MV-4-11 (cell line): ENCODE measurements at places on chromosomes 12 and 14.
A peak's percentile ranks its signal among the peaks of the same experiment; 100 is the strongest.

- DNase-seq, result peak; percentile 27
These were observed 28.1 kb downstream of the MSRB3 start for GRCh38 chr12:65306366-65307168.

DNA sequence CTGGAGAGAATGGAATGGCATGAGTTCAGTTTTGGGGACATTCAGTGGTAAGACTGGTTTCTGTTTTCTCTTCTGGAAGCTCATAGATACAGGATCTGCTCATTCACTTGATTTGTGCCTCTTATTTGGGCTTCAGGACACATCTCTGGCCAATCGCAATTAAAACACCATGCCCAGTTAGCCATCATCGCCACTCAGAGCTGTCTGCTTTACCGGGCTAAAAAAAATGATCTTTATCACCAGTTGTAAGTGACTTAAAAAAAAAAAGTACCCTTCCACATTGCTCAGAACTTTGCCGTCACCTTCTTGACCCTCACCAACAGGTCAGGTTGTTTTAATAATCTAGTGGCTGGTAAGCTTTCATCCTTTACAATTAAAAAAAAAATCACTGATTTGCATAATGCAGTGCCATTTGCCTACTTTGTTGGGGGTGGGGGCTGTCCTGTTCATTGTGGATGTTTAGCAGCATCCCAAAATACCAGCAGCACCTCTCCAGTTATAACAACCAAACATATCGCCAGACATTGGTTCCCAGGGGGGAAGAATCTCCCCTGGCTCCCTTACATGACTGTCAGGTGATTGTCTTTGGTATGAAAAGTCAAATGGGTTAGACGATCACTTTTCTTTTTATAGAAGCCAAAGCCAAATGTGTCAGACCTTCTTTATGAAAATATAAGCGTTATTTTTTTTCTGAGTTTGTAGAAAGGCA, 150.1 kb downstream of the PRKCH start:
- DNase-seq, result no peak

DNA sequence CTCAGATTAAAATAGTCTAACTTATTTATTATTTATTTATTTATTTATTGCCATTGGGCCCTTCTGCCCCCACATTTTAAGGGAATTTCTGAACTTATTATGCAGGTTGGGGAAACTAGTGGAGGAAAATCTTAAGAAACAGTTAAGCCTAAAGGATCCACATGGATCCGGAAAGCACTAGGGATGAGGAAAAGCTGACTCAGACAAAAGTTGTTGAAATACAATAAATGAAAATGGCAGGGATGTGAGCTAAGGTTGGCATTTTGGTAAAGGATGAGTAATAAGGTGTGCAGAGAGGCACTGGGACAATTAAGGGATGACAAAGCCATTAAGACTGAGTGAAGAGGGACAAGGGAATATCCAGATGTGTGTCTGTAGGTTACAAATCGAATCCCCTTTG, 20.7 kb upstream of the CSRP2 start:
- DNase-seq, result no peak

- DNase-seq, result no peak
These were observed 127.2 kb upstream of the ATF7IP start for GRCh38 chr12:14238221-14238792.

DNA sequence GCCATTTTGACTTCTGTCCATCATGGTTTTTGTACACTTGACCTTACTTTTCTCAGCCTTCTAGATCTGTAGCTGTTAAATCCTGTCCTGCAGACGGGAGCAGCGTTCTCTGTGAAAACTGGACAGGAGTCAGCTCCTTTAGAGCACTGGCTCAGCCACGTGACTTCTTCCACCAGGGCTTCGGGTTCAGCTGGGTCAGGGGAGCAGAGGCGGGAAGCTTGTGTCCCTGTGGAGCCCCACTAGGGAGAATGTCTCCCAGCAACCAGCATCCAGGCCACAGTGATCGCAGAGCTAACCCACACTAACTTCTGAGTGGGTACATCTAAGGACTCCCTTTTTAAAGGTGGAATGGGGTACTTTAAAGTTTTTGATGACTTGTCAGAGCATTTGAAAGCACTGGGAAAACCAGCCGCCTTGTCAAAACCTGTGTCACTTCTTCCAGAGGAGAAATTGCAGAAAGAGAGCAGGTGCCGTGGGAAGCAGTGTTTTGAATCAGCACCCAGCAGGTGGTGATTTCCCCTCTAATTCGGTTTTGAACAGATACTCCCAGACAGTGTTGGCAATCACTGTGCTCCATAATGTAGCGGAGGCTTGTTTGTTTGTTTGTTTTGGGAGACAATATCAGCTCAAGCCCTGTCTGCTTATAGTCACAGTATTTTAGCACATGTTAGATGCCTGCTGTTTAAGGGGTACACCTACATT, 17.9 kb downstream of the DERA start:
- no peak for DNase-seq

DNA sequence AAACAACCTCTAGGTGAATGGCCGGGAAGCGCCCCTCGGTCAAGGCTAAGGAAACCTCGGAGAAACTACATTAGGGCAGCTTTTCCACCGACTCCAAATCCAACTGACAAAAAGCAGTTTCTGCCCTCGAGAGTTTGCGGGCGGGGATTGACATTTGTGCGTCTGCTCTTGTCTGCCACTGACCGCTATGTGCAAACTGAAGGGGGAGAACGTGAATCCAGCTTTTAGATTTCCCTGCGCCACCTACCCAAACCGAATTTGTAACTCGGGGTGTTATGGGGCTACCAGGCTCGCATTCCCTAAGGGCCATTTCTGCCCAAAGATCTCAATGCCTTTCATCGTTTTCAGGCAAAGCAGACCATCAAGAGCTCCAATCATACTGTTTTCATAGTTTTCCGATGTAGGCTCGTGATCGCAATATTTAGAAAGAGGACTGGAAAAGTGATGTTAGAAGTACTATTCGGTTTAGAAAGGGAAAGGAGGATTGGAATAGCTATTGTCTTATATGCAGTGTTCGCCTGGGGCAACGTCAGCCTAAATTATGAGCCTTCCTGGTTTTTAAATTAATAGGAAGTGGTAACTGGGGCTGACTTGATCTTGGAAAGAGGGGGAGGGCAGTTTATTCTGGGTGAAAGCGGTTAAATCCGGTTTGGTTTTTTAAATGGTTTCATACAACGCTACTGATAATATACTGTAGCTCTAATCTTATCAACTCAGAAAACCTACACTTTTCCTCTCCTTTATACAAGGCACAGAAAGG, 45.4 kb downstream of the BCAT1 start:
- DNase-seq, result peak; percentile 58

- no peak for DNase-seq
These were observed 224.5 kb downstream of the BCL11B start for GRCh38 chr14:99047441-99048031.

GRCh38 chr12:2439332-2440100, 355.3 kb upstream of the FKBP4 start:
- DNase-seq, result peak; percentile 14

DNA sequence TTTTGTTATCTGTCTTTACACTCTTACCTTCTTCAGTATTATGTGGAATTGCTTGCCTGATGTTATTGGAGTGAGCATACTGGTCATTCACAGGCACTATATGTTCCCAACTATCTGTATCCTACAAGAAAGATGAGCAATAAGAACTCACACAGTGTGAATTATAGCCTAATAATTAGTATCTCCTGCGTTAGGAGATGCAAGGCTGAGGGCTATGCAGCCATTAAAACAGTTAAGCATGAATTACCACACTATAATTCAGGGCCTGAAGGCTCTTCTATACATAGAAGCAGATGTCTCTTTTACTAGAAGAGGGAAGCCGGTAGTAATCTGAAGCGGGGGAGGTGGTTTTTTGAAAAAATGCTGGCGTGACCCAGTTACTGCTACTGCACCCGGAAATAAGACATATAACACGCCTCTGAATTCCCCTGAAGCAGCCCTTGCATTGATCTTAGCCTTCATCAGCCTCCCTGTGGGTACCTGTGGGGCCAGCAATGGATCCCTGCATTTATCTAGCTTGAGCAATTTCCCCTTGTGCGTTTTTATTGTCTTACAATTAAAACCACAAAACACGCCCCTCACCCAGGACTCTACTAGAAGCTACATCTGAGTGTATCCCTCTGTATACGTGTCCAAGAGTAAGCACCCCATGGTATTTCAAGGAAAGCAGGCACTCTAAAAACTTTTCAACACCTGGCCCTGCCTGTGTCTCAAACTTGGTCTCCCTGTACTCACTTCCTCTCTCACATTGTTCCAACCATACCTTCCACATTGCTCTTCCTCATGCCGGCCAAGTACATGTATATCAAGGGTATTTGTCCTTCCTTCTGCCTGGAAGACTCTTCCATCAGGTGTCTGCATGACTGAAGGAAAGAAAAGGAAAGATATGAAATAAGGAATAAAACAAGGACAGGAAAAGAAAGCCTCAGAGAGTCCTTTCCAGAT, 210.9 kb upstream of the ARID2 start:
- DNase-seq, result peak; percentile 74

GRCh38 chr12:78651755-78652154, 212.8 kb upstream of the SYT1 start:
- no peak for DNase-seq

GRCh38 chr12:119115296-119115905, 63.3 kb upstream of the HSPB8 start:
- DNase-seq, result peak; percentile 30

DNA sequence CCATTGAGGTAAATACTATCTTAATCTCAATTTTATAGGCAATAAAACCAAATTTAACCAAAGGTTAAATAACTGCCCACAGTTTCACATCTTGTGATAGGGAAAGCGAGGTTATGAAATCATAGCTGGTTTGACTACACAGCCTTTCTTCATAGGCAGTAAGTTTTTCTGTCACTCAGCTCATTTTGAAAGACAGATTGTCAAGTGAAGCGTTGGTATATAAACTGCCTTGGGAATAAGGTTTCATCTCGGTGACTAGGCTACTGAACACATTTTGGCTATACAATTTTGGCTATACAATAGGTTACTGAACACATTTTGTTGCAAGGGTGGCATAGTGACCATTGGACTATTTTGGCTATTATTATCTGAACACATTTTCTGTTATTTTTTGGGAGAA, 793.7 kb downstream of the TRHDE start:
- DNase-seq, result no peak

DNA sequence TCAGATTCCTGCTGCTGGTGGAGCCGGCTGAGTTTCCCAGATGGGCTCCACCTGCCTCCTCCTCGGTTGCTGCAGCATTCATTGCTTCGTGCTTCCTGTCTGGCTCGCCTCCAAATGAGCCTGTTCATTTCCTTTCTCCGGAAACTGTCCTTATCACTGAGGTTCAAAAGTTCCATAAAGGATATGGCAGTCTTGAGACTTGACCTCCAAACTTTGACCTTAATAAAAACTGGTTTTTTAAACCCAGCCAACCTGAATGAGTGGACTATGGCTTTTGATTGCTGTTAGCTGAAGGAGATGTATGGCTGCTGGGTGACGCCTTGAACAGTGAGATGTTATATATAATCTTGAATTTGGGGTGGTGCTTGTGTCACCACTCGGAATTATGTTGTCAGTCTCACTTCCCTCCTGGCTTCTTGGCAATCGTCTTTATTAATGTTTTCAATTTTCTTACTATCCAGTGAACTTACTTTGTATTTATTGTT, 62.7 kb downstream of the RASSF3 start:
- DNase-seq, result peak; percentile 70

- DNase-seq, result no peak
These were observed 9.6 kb upstream of the FOXG1 start for GRCh38 chr14:28756884-28757570.

DNA sequence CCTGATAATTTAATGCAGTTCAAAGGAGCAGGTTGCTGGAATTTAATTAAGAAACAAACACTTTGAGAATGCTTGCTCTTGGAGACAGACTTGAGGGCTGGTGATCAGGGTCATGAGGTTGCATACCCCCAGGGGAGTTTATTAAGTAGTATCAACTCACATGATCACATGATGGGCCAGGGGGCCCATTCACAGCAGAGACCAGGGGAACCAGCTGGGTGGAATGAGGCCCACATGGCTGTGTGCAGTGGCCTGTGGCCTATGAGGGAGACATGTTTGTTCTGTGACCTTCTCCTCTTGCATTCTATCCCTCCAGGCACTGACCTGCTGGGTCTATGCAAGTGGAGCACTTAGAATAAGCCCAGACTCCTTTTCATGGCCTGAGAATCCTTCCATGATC, 266.6 kb upstream of the PWP1 start:
- no peak for DNase-seq

GRCh38 chr12:75738486-75738885, 227.1 kb upstream of the KRR1 start:
- peak; percentile 64 for DNase-seq

DNA sequence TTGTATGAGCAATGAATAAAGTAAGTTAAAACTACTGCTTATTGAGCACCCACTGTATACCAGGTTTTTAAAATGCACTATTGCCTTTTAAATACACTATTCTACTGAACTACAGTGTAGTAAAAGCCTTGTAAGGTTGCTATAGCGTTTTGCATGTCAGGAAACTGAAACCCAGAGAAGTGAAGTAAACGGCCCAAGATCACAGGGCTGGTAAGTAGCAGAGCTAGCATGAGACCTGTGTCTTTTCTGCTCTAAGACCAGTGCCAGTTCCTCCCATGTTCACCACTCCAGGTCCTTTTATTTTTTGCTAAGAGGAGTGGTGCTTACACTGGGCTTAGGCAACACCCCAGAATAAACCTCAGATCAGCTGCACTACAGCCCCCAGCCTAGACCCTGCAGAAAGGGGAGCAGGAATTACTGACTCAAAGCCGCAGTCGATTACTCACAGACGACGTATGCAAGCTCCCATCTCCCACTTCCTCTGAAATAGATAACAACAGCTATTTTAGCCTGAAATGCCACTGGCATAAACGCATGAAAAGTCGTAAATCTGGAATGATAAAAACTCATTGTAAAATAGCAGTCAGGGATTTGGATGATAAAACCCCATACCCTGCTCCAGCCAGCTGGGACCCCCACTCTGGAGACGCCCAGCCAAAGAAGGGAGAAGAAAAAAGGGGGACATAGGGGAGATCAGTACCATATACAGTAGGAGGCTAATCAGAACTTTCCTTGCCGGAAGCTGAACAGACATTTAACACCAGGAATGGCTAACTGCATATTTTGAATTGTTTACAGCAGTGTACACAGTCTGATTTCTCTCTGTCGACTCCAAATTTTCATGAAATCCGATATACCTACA, 108.3 kb downstream of the NUAK1 start:
- DNase-seq, result peak; percentile 94

GRCh38 chr14:58783792-58784511, 146.2 kb downstream of the DACT1 start:
- DNase-seq, result no peak

- no peak for DNase-seq
These were observed 471.0 kb upstream of the MGAT4C start for GRCh38 chr12:86727160-86727559.

GRCh38 chr12:91155990-91156389, 26.6 kb downstream of the DCN start:
- no peak for DNase-seq

- DNase-seq, result no peak
These were observed 5.6 kb downstream of the ORMDL2 start for GRCh38 chr12:55823419-55823818.

GRCh38 chr12:67613040-67613439, 35.5 kb upstream of the DYRK2 start:
- DNase-seq, result no peak

DNA sequence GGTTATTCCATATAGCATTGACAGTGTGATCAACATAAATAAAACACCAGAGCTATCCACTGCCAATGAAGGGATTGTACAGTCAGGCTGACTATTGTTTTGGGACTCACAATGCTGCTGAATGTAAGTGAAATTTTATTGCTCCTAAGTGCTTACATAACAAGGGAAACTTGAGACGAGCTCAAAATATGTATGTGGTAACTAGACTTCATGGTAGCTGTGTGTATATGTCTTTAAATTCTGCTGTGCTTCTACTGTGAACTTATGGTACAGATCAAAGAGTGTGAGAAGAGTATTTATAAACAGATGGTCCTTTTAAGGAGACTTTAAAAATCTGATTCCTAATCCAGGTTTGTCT, 6.9 kb downstream of the FLRT2 start:
- no peak for DNase-seq
